ENCODE measurements at places on chromosomes 6 and 20.

DNA sequence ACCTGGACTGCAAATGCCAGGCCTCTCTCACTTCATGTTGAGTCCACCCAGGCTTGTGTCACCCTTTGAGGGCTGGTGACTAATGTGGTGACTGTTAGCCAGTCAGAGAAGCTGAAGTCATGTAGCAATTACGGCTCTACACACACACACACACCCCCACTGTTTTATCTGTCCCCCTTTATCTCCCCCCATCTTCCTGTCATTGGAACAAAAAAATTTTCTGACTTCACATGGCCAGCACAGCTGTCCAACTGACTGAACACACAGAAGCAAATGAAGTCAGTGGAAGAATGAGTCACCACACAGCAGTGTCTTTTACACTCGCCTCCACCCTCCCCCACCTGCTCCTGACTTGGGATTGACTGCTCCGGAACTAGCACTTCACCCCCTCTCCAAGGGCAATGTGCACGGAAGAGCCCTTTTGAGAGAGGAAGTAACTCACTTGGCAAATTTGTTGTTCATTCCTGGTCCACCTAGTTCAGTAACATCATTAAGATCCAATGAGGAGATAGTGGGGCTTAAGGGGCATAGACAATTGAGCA lies 198.0 kb downstream of the RNF144B start:
- DNase-seq = no peak

DNA sequence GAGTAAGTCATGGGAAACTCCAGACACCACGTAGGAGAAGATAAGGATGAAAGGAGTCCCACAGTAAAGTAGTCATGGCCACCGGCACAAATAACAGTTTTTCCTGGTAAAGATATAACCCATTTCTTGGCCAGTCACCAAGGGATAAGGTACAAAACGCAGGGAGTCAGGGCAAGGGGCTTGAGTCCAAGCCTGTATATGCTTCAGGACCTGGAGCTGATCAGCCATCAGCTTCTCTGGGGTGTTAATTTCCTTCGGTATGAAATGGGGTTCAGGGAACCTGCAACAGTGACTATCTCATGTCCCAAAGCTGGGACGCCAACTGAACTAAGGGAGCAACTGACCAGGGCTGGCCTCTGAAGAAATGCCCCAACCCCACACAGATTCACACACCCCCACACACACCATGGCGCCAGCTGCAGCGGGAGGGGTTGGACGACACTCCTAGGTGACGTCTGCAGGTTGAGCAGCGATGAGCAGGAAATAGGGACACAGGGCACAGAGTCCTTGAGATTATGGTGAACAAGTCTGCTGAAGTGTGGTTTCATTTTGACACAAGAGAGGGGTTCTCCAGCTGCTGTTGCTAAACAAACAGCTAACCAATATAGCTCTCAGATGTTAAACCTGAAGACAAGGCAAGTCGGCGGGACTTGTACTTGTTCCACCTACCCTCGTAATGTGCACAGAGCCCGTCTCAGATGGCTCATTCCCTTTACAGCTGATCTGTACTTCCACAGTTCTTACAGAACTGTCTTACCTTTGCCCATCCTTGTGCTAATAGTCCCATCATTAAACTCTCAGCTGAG lies 7.4 kb upstream of the ADTRP start:
- no peak for DNase-seq

DNA sequence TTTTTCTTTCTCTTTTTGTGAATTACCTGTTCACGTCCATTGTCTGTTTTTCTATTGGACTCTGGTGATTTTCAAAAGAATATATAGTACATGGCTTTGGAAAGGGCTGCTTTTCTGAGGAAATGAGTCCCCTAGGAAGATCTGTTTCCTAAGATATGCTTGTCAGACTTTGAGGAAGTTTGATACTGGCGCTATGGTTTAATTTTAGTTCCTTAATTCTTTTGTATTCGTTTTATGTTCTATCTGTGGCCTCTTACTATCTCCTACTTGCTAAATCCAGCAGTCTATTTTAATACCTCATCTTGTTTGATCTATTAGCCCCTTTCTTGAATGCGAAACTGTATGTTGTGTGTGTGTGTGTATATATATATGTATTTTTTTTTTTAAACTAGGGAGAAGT lies 101.9 kb downstream of the LIN28B start:
- no peak for DNase-seq

DNA sequence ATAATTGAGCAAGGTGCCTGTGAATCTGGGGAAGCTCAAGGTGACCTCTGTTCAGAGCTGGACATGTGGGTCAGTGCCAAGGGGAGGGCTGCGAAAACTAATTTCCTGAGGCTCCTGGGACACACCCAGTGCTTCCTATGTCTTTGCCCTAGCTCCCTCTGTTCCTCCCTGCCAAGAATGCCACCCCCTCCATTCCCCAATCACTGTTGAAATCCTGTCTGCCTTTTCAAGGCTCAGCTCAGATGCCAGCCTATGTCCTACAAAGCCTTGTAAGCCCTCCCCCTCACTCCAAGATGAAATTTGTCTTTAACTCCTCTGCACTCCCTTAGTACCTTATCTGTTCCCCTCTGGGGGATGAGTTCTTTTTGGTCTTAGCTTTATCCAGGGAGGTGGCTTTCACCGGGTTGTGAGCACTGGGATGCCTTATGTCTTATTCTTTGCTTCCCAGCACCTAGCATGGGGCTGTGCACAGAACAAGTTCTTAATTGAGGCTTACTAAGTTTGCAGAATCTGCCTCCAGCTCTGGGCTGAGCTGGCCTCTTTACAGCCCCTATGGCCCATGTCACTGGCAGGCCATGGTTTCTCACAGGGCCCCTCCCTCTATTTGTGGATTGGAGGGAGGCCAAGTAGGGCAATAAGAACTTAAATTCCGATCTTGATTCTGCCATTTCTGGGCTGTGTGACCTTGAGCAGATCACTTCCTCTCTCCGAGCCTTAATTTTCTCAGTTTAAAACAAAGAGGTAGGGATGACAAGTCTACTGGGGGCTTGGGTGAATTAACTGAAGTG lies 51.5 kb upstream of the EPB41L1 start:
- DNase-seq = no peak

GRCh38 chr6:140758169-140758877 lies 1374.4 kb upstream of the GJE1 start:
- no peak for DNase-seq

DNA sequence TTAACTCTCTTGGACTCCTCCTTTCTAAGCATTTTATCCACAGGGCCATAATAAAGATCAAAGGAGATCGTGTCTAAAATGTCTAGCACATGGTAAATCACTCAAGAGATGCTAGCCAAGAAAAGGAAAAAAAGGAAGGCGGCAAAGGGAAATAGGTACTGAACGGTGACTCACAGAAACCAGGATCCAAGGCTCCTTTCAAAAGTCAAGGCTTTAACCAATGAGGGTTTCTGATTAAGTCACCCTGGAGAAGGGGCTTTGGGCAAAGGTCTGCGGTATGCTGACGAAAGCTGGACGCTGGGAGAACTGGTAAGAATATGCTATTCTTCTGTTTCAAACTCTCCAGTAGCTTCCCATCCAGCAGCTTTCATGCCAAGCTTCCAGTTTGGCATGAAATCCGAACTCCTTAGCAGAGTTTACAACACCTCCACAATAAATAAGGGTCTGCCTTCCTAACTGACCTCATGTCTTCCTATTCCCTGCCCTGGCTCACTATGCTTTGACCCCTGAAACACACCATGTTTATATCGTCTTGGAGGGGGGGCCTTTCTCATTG lies 1.0 kb downstream of the TOMM34 start:
- no peak for DNase-seq

DNA sequence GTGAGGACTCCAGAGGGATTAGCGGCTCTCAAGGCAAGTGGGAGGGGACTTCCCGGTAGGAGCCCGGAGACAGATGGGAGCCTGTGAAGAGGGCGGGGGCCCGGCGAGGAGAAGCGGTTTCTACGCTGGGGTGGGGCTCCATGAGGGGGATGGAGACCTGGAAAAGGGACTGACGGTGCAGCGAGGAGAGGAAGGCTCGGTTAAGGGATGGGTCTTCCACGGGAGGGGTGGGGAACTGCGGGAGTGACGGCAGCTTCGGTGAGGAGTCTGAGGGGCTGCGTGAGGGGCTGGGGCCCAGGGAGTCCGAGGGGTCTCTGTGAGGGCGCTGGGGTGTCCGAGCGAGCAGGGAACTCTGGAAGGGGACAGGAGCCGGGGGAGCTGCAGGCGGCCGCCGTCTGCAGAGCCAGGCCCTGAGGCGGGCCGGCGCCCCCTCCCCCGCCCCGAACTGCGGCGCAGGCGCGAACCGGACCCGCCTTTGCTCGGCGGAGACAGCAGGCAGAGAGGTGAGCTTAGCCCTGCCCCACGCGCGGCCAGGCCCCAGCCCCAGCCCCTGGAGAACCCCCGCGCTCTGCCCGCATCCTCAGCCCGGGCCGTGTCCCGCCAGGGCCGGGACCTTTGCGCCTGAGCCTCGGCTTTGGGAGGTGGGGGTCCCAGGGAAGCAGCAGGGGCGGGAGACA lies at the start of gene NRSN2:
TSS of gene NRSN2 (plus strand) at position 472 of the 677 bp plus-strand sequence. CDS start 2,533 bp downstream, outside the sequence.
- no peak for DNase-seq

GRCh38 chr6:116662202-116662601 lies 6.4 kb downstream of the ZUP1 start:
- no peak for DNase-seq

DNA sequence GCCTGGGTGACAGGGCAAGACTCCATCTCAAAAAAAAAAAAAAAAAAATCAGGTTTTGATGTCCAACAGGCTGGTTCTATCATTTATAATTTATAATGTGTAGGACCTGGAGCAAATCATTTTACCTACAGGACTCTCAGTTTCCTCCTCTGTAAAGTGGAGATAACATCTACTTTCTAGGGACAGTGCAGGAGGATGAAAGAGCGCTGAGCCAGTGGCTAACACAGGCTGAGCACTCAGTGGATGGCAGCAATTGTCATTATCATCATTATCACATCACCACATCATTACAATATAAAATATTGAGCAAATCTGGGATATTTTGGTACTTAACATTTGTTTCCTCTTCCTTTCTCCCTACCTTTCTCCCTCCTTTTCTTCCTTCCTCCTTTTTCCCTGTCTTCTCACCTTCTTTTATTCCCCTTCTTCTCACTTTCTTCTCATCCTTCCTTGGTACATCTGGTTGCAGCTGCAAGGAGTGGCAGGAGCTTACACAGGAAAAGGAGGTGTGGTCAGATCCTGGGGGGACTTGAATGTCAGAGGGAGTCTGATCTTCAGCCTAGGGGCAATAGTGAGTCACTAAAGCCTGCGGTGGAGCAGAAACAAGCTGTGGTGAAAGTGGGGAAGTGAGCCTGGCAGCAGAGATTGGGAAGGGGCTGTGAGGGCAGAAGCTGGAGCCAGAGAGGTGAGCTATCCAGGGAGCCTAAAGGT lies 24.6 kb upstream of the CTNNBL1 start:
- DNase-seq = no peak

DNA sequence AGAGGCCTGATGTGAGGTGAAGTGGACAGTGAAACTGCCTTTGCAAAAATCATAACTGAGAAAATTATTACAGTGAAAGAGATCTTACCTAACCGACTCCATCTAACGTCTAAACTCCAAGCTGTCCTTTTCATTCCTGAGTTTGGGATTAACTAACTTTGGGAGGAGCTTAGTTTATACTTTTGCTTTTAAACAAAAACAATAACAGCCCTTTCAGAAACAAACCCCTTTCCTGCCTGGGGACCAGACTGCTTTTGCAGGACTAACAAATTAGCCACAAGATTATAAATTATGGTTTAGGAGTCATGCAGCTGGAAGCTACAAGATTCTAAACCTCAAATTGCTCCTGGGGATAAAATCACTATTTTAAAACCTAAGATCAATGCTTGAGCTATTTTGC lies 38.6 kb upstream of the HFE start:
- DNase-seq = no peak

DNA sequence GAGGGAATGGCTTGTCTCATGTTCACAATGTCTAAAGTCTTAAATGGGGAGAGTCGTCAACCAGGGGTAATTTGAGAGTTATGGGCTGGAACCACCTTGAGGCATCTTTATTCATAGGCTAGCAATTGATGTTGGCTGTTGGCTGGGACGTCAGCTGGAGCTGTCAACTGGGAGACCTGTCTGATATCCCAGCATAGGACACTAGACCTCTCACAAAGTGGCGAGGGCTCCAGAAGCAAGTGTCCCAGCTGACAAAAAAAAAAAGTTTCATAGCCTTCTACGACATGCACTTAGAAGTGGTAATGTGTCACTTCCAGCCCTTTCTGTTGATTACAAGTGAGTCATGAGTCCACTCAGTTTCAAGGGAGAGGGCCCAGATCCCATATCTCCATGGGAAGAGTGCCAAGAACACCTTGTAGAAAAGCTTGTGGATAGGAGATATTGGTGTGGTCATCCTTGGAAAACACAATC lies 278.0 kb downstream of the ESR1 start:
- DNase-seq = no peak

DNA sequence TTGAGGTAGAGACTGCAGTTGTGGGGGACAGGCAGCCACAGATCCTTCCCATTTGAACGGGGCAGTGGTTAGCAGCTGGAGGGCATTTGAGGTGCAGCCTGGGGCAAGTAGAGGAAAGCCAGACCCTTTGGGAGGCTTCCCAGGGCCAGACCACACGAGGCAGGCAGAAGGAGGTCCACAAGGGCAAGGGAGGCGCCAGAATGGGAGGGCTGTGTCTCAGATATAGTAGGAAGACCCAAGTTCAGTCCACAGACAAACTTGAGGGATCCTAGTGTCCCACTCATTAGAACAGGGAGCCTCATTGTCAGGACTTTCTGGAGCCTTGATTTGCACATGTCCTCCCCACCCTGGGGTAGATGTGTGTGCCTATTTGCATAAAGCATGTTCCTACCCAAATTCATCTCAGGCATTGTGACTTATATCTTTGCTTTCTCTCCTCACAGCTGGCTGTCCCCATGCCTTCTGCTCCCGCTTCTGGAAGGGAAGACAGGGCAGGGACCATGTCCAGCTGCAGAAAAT lies 166.0 kb downstream of the VEGFA start:
- no peak for DNase-seq

DNA sequence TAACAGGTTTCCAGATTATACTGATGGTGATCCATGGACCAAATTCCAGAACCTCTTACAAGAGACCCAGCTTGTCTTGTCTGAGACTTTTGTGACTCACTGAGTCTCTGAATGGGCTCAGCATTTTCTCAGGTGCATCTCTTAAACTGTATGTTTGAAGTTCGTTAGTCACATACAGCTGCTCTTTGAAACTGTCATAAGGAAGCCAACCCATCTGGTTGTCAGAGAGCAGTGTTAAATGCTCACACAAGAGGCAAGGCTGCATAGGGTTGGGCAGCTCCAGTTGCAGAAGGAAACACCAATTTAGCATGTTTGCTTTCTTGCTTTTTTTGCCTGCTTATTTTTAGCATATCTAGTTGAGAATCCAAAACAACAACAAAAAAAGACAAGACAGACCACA lies 47.1 kb downstream of the TRIM27 start:
- no peak for DNase-seq

DNA sequence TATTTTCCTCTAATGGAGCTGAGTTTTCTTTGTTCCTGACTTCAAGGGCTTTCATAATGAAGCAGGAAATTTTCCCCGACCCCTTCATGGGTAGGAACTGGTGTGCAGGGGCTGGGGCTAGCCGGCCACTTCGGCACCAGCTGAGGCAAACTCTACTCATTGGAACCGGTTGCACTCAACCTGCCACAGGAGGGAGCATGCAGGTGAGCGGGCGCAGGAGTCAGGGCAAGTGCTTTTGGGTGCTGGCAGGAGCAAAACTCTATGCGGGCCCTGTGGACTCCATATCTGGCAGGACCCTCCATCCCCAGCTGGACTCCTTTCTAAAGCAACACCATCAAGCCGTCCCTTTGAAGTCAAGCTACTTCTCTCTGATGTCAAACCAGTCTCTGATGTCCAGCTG lies 244.2 kb downstream of the EPM2A start:
- DNase-seq = no peak
